ENCODE measurements at places on chromosomes 5 and 9. TPM values are rescaled to one million over a fixed set of nuclear protein-coding genes. Genes with fewer than 3 reads are reported as not detected.
A peak's percentile ranks its signal among the peaks of the same experiment; 100 is the strongest.

GRCh38 chr9:129509533-129509928 lies 111.4 kb downstream of the C9orf50 start:
- DNase-seq: no peak

GRCh38 chr5:123906698-123907295 lies 394.8 kb downstream of the CSNK1G3 start:
- DNase-seq: no peak

- no peak for DNase-seq
Observed at GRCh38 chr5:1535646-1536045, 11.9 kb upstream of the LPCAT1 start.

- DNase-seq: no peak
Observed at GRCh38 chr5:150129813-150130492, 25.7 kb downstream of the PDGFRB start.

Gene TCF7
- total RNA-seq: 85.2 TPM

DNA sequence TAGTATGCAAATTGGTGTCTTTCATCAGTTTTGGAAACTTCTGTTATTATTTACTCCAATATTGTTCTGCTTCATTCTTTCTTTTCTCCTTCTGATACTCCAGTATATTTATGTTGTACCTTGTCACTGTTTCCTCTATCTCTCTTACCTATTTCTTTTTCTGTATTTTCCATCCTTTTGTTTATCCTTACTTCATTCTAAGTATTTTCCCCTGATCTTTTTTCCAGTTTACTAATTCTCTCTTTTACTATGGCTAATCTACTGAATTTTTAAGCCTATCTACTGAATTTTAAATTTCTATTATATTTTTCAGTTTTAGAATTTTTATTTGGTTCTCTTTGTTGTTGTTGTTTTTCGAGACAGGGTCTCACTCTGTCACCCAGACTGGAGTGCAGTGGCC lies 7.4 kb downstream of the SMIM3 start:
- no peak for DNase-seq

Gene PCDHGB7
- not detected for total RNA-seq

Gene WDR31
- total RNA-seq: 1.3 TPM

DNA sequence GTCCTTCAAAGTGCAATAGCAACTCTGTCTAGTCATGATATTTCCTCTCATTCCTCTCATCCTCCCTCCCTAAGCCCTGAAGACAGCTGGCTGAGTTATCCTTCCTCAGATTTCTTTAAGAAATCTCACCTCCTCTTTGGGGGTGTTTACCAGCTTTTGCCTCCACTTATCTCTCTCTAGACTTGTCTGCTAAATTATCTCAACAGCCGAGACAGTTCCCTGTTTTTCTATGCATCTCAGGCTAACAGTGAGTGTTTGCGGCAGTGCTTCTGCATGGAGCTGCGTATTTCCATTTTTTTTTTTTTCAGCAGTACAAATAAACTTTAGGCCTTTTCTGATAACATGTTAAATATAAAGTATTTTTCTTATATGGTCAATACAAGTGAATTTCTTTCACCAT lies 20.9 kb downstream of the KCTD16 start:
- no peak for DNase-seq

- DNase-seq: no peak
Observed at GRCh38 chr5:6143523-6143922, 234.8 kb downstream of the MED10 start.

GRCh38 chr5:16179511-16179935 lies at the start of gene MARCHF11:
TSS of gene MARCHF11 (minus strand) at chr5:16179791. CDS start at chr5:16179575, 216 bp downstream.
- DNase-seq: no peak

DNA sequence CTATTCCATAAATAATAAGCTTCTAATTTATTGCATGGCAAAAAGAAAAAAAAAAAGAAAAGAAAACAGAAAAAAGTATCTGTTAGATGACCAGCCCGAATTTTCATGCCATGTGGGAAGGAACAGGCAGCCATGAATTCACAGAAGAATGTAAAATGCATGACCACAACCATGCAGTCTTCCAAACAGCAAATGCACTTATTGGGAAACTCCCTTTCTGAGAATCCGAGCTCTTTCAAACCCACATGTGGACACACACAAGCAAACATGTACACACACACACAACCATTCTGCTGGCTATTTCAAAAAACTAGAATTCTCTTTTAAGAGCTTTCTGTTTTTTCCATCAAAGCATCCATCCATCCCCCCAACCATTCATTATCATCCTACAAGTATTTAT lies 236.1 kb downstream of the DNAH5 start:
- DNase-seq: no peak

DNA sequence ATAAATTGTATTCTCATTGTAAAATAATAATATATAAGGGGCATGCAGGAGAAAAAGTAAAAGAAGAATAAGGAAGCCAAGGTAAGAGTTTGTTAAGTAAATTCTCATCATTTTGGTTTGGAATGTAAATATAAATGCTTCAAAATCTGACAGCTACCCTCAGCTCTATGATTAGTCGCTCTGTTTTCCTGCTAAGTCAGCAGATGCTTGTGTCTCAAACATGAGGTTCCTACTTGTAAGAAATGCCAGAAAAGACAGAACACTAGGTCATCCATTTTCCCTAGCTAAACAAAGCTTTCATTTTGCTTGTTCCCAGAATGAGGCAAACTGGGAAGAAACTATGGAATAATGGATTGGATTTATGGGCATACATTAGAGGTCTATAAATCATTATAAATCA lies 293.1 kb downstream of the DMRTA1 start:
- DNase-seq: no peak

DNA sequence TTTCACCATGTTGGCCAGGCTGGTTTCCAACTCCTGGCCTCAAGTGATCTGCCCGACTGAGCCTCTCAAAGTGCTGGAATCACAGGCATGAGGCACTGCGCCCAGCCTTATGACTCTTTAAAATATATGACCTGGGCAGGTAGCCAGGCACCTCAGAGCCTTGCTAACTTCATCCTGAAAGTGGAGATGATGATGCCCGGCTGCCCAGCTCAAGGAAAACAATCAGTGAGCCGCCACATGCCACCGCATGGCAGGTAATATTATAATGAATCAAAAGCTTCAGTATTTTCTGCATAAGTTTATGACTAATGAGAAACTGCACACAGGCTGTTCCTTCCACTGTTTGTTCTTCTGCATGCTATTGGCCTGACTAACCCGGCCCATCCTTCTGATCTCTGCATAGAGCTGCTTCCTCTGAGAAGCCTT lies 30.4 kb upstream of the DMRT1 start:
- DNase-seq: no peak

GRCh38 chr9:105865285-105865684 lies 170.9 kb downstream of the TMEM38B start:
- DNase-seq: no peak

Gene HTR4
- not detected for total RNA-seq

DNA sequence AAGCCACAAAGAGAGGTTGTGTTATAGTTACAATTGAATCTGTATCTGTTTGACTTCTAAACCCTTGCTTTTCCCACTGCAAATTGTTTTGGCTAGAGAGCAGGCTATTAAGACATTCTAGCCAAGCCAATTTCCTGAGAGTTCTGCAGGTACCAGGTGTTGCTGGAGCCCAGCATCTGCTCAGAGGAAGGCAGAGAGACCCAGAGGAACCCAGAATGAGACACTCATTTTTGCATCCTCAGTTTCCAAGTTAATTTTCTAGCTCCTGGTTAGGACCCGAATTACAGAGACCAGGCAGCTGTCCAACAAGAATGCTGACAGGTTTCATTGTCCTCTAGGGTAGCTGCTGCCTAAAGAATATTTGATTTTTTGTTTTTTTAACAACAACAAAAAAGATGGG lies 266.2 kb downstream of the TRIM32 start:
- no peak for DNase-seq

- DNase-seq: no peak
Observed at GRCh38 chr9:4875559-4875958, 82.8 kb downstream of the RCL1 start.

DNA sequence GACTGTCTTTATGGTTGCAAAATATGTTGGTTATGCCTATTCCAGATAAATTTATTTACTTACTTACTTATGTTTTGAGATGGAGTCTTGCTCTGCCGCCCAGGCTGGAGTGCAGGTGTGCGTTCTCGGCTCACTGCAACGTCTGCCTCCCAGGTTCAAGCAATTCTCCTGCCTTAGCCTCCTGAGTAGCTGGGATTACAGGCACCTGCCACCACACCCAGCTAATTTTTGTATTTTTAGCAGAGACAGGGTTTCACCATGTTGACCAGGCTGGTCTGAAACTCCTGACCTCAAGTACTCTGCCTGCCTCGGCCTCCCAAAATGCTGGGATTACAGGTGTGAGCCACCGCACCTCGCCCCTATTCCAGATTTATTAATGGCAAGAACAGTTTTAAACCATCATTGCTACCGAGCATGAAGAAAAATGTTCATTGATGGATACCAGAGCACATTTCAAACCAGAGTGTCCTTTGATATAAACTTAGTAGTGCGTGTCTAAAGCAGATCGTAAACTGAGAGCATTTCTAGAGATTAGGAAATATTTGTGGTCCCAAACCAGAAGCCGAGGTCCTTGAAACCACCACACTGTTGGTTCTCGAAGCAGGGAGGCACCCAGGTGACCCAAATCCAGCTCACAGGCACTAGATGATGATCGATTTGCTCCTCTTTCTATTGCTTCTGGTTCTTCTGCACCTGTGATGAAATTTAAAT lies 85.2 kb downstream of the GRAMD2B start:
- DNase-seq: peak; percentile 39

Gene OTP
- total RNA-seq: not detected

DNA sequence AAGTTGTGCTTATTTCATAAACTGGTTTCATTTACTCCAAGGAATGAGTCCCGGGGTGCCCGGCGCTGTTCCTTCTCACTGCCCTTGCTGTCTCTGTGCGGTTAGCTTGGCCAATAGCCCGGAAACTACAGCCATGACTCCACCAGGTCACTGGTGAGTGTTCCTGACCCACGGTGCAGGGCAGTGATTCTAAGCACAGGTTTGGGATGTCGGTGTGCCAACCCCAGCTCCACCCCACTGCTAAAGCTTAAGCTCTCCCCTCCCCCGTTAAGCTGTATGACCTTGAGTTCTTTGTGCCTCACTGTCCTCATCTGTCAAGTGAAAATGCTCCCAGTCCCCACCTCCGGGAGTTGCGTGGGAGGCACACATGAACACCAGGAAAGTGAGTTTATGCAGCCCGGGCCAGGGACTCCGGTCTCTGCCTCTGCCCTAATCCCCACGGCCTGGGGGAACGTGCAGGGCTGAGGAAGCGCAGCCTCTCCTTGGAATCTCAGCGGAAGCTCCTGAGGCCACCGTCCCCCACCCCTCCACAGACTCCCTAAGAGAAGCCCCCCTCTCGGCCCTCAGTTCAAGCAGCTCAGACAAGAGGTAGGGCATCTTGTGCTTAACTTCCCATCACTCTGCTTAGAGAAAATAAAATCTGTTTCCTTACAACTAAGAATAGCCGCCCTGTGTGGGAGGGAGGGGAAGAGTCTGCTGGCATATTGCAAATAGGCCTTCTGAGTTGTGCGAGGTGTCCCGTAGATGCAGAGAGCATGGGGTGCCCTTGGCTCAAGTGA lies 92.0 kb upstream of the RAI14 start:
- no peak for DNase-seq

Gene PDE6A
- not detected for total RNA-seq

- no peak for DNase-seq
Observed at GRCh38 chr9:61673664-61674381, 484.0 kb downstream of the SPATA31A7 start.

GRCh38 chr9:14779566-14780022 lies 57.1 kb upstream of the CER1 start:
- no peak for DNase-seq

GRCh38 chr5:4191703-4192102 lies 596.1 kb downstream of the IRX1 start:
- DNase-seq: no peak

Gene TLE4
- 28.1 TPM for total RNA-seq

Gene HSPB3
- not detected for total RNA-seq

Gene NKD2
- 0.48 TPM for total RNA-seq

DNA sequence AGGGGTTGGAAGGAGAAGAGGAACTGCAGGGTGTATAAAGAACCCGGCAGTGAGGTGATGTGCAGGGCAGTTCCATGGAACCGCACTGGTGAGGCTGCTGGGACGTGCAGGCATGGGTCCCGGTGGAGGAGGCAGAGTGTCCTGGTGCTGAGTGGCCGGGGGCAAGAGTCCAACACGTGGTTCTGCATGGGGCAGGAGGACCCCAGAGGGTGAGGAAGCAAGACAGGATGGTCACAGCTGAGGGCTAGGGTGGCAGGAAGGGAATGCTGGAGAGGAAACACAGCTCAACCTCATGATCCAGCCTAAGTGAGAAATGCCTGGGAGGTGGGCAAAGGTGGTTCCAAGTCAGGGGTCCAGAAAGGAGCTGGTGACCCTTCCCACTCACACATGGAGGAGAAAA lies 87.2 kb downstream of the S1PR3 start:
- DNase-seq: no peak

Gene PCDHGC3
- 0.11 TPM for total RNA-seq

Gene ABO
- not detected for total RNA-seq

DNA sequence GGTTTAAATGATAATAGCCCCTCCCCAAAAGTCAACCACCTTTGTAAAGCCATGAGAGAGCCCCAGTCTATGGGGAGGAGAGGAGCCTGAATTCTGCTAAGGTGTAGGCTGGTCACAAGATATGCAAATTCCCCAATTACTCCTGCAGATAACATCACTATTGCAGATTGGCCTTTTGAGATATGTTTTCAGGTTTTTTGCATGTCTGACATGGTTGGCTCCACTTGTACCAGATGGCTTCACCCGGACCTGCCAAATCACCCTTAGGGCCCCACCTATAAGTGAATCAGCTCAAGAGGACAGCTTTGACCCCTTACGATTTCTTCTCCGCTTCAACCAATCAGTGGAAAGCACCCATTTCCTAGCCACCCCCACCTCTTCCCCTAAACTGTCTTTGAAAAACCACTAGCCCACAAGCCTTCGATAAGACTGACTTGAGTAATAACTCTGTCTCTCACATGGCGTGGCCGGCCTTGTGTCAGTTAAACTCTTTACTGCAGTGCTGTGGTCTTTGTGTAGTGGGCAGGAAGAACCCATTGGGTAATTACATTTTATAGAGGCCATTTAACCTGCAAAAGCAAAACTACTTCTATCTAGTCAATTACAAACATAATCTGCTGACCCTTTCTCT lies 69.7 kb downstream of the PRLR start:
- DNase-seq: no peak

Gene CBY3
- 0.91 TPM for total RNA-seq

- no peak for DNase-seq
Observed at GRCh38 chr9:9257999-9258498, 1354.8 kb downstream of the PTPRD start.

DNA sequence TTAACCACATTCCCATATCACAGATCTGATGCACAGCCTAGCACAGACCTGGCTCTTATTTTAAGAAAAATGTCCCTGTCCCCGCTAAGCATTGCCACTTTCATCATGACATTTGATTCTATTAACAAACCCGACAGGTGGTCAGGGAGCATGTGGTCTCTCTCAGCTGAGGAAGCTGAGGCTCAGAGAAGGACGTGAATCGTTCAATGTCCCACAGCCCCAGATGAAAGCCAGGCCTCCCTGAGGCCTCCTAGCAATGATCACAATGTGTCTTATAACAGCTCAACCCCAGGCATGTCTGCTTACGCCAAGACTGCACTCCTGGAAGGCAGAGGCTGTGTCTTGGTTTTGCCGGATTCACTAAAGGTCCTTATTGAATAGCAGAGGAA lies 10.4 kb upstream of the CRB2 start:
- no peak for DNase-seq

Data from CD8-positive, alpha-beta memory T cell (primary cell).